ENCODE measurements at places on chromosomes 1 and 21. TPM values are rescaled to one million over a fixed set of nuclear protein-coding genes. Genes with fewer than 3 reads are reported as not detected.

The TMEM125 gene
- 45.8 TPM for total RNA-seq

GRCh38 chr1:216119600-216119999 is 303.6 kb downstream of the USH2A start:
- DNase-seq, result peak; percentile 2

DNA sequence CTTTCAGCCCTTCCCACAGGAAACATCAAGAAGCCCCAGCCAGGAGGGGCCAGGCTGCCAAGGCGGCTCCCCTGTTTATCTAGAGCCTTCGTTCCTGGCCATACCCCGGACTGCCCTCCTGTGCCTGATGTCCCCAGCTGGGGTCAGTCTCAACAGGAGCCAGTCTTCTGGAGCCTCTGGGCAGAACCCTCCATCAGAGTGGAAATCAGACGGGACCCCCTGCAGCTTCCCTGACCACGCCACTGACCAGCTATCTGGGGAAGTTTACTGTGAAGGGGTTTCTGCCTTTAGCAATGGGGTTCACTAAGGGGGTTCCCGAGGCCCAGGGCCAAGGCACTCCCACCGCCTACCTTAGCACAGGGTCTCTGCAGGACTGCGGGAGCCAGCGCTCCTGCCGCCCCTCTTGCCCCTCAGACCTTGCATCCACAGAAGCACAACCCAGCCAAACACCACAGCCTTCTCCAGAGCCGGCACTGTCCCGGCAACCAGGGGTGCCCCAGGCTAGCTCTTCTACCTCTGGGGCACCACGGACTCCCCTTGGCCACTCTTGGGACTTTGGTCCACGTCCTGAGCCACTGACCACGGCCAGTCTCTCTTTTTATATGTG is 3.5 kb upstream of the MTFR1L start:
- no peak for DNase-seq

DNA sequence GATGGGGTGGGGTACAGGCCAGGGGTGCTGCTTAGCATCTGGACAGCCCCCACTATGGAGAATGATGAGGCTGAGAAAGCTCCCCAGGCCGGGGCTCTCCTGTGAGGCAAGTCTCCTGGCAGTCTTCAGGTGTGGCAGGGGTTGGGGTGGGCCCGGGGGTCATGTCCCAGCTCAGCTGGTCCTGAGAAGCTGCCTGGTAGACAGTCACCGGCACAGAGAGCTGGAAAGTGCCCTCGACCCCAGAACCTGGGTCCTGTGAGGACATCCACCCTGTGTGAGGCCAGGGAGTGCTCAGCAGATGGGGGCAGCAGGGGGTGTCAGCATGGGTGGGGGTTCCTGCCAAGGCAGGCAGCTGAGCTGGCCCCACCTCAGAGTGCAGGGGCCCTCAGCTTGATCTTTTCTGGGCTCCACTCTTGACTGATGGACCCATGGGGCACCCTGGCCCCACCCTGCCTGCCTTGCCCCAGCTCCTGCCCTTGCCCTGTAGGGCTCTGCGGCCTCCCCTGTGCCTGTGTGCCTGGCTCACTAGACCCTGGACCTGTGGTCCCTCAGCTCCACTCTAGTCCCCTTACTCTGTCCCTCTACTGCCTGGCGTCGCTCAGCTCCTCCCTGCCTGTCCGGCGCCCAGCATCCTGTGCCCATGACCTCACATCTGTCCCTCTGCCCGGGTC is 5.8 kb downstream of the IBA57 start:
- DNase-seq, result no peak

GRCh38 chr1:232613752-232614381 is 16.1 kb downstream of the SIPA1L2 start:
- DNase-seq, result no peak

Measured in body of pancreas (tissue), 4 donors.